RPMI7951 (cell line): ENCODE measurements at places on chromosomes 11 and 22. TPM values are rescaled to one million over a fixed set of nuclear protein-coding genes. Genes with fewer than 3 reads are reported as not detected.
A peak's percentile ranks its signal among the peaks of the same experiment; 100 is the strongest.

- DNase-seq = no peak
Observed at GRCh38 chr11:117815262-117815803, 9.2 kb downstream of the FXYD2 start.

The SH3BP1 gene
- 11.3 and 19.9 TPM in 2 replicates for total RNA-seq

DNA sequence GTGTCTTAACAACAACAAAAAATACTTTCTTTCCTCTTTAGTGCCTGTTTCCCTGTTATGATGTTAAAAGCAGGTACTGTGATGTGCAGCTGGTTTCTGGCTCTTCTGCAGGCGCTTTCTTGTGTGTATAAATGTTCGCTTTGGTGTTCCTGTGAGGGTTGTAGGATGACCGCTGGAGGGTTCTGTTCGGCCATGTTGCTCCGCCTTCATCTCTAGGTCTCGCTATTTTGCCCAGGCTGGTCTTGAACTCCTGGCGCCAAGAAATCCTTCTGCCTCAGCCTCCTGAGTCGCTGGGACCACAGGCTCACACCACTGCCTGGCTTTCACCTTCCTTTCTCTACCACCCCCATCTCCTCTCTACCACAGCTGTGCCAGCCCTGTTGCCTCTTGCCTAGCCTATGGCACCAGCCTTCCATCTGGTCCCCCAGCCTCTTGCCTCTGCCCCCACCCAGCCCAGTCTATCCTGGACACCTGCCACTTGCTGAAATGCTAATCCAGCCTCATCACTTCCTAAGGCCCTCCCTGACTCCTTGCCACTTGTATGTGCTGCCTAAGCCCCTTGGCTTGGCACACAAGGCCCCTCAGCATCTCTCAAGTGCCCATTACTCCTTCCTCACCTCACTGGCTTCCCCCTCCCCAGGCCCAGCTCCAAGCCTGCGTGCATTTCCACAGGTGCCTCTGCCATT lies 5.5 kb downstream of the LRRC74B start:
- no peak for DNase-seq

DNA sequence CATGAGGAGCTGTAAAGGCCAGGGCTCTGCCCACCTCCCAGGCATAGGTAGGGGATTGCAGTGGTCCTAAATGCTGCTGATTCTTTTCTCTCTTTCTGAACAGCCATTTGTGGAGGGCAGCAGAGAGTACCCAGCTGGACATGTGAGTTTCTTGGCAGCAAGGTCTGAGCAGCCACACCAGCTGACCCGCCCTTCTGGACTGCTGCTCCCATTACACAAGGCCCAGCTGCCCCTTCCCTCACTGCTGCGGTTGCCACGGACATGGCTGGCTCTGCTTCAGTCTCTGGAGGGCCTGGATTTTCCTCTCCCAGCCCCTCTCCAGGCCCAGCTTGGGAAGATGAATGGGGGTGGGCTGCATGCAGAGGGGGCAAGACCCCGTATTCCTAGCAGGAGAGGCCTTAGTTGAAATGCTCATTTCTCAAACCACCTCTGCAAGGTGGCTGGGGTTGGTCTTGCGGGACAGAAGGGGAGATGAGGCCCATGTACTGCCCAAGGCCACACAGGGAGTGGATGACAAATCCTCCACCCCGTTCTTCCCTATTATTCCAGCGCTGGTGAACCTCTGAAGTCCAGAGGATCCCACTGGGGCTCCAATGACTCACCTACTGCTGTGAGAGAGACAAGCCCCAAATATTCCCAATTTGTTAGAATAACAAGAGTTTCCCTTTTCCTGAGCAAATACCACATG lies 4.6 kb downstream of the LGALS12 start:
- peak; percentile 56 for DNase-seq

The CKAP5 gene
- 83.3 and 92.9 TPM in 2 replicates for total RNA-seq

The RDX gene
- total RNA-seq = 100 and 125 TPM in 2 replicates

The SLC5A1 gene
- not detected in 2 replicates for total RNA-seq

- no peak for DNase-seq
Observed at GRCh38 chr11:88689548-88690240, 352.2 kb upstream of the CTSC start.

DNA sequence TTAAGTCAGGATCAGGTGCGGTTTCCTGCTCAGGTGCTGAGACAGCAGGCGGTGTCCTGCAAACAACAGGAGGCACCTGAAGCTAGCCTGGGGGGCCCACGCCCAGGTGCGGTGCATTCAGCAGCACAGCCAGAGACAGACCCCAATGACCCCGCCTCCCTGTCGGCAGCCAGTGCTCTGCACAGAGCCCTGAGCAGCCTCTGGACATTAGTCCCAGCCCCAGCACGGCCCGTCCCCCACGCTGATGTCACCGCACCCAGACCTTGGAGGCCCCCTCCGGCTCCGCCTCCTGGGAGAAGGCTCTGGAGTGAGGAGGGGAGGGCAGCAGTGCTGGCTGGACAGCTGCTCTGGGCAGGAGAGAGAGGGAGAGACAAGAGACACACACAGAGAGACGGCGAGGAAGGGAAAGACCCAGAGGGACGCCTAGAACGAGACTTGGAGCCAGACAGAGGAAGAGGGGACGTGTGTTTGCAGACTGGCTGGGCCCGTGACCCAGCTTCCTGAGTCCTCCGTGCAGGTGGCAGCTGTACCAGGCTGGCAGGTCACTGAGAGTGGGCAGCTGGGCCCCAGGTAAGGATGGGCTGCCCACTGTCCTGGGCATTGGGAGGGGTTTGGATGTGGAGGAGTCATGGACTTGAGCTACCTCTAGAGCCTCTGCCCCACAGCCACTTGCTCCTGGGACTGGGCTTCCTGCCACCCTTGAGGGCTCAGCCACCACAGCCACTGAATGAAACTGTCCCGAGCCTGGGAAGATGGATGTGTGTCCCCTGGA lies at the start of gene MYO7A:
MYO7A (plus strand) TSS at position 327 of the 772 bp plus-strand sequence. CDS start 2,389 bp downstream, outside the sequence.
- peak; percentile 43 for DNase-seq

The TRPM5 gene
- total RNA-seq = not detected in 2 replicates

- peak; percentile 42 for DNase-seq
Observed at GRCh38 chr11:62340269-62340901, 3.1 kb downstream of the ASRGL1 start.

DNA sequence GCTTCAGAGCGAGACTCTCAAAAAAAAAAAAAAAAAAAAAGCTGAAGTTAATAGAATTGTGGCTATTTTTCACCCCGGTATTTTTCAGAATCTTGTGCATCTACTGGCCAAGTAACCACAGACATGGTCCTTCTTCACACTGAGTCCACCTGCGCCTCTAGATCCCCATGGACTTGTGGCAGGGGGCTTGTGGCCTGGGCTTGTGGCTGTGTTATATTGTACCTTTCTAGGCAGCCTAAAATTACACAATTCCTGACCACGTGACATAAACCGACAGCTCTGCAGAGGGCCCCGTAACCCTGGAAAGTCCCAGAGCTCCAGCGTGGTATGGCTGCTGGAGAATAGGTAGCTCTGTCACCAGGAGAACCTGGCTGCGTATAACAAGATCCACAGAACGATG lies 10.9 kb upstream of the NAALADL1 start:
- no peak for DNase-seq

GRCh38 chr11:86999859-87000753 lies 37.6 kb upstream of the TMEM135 start:
- no peak for DNase-seq

DNA sequence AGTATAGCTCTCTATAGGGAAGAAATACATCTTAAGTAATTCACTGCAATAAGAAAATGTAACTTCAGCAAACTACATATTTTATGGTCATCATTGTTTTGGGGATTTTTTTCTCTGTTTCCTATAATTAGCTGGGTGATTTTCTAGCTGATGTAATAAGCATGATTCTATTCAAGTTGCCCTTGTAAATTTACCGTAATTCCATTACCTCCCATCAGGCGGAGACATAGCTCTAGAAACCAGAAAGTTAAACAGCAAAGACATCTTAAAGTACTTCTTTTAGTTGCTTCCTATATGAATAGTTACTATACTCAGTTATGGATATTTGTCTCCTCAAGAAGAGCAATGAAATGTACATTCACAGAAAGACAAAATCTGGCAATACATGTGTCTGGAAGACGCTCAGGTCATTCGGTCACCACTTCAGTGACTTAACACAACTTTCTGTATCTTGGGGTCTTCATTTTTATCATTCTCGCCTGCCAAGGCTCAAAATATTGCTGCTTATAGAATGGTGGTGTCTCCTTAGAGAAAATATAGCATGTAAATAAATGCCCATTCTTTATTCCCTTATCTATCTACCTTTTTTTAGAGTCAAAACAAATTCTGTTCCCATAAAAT lies 239.9 kb upstream of the ZC3H12C start:
- DNase-seq = peak; percentile 61

- no peak for DNase-seq
Observed at GRCh38 chr11:81852896-81853295, 880.8 kb downstream of the FAM181B start.

DNA sequence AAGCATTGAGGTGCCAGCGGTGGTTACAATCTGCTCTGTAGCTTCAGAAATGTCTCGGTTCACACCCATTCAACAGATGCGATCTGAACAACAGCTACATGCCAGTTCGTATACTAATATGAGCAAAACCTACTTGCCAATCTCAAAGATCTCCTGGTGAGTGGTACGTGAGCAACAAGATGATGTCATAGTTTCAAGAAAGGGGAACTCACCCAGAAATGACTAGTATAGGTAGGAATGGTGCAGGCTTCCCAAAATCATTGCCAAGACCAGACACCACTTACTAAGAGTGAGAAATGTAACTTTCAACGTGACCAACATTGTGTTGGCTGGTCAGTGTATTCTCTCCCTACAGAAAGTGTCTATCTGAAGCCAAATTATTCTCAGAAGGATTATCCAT lies 31.1 kb downstream of the OR6Q1 start:
- peak; percentile 73 for DNase-seq

DNA sequence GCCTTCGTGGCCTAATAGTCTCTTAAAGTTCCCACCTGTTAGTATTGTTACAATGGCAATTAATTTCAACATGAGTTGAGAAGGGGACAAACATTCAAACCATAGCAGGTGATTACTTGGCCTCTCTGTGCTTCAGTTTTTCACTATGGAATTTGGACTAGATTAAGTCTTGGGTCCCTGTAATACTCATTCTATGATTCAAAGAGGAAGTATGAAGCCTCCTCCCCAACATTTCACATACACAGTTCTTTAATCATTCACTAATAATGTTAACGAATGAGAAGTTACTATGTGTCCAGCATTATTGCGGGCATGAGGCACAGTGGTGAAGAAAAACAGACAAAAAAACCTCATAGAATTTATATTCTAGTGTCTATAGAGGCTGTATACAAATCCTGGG lies 19.9 kb upstream of the USP47 start:
- no peak for DNase-seq

DNA sequence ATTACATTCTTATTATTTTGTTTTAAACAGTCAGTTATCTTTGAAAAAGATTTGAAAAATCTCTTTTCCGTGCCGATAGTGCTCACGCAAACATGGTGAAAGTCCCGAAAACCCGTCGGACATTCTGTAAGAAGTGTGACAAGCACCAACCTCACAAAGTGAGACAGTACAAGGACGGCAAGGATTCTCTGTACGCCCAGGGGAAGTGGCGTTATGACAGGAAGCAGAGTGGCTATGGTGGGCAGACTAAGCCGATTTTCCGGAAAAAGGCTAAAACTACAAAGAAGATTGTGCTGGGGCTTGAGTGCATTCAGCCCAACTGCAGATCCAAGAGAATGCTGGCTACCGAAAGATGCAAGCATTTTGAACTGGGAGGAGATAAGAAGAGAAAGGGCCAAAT lies 28.7 kb upstream of the CTSD start:
- no peak for DNase-seq

GRCh38 chr11:126088999-126089398 lies 26.3 kb upstream of the CDON start:
- DNase-seq = no peak

GRCh38 chr11:1924181-1924580 lies 4.7 kb downstream of the TNNT3 start:
- no peak for DNase-seq

- DNase-seq = no peak
Observed at GRCh38 chr11:8789864-8790263, 107.3 kb downstream of the RPL27A start.

DNA sequence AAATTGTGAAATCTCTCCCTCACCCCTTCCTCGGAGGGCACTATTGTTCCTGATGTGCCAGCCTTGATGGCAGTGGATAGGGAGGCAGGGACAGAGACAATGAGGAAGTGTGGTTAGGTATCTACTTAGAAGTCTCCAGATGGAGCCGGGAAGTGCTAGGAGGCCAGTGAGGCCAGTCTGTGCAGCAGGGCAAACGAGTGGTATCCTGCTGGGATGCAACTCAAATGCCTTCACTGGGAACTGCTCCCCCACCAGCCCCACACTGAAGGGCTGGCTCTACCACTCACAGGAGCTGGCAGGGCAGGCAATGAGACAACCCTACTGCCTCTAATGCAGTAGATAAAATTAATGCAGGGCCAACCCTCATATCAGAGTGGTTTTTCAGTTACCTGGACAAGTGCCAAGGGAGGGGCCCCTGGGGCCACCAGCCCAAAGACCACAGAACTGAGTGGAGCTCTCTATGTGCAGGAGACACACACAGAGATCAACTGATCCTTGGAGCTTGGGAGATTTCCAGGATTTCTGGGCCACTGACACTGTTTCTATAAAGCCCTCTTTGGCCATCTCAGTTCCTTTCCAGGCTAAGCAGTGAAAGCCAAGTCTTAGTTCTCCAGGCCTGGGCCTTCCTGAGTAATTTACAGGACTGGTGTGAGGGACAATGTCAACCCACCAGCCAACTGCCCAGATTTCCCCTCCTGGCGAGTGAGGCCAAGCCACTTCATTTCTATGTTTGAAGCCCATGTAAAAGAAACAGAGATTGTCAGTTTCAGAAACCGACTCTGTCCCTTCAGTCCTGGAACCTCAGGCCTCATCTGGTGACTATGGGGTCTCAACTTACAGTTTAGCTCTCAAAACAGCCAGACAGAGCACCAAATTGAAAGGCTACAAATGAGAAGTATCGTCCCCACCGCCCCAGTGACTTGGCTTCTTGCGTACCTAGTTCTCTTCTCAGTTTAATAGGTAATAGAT lies 4.1 kb downstream of the MIF start:
- no peak for DNase-seq

DNA sequence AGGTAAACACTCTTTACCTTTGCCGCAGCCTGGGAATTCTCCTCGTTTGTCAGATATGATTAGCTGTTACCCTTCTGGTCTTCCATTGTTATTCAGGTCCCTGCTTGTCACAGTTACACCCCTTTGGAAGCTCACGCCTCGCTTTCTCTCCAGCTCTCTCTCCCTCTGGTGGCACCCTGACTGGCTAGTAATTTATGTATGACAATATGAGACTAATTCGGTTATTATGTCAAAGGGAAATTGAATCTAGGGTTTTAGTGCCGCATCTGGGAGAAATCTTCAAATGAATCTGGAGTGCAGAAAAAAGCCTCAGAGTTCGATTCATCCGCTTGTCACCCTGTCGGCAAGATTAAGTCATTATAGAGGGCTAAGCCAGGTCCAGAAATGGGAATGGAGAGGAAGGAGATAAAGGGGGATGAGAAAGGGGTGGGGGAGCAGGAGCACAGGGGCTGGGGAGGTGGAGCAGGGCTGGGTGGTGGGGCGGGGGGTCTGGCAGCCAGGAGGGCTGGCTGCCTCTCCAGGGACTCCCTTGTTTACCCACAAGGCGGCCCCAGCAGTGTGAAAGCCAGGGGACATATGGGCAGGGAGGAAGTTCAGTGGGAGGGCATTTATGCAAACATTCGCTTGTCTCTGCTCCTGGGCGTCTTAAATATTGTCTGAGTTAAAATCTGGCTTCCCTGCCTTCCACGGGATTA lies 179.0 kb upstream of the NECTIN1 start:
- DNase-seq = no peak
